ENCODE measurements at places on chromosomes 6 and 20.

GRCh38 chr20:62350098-62350628 lies 16.9 kb downstream of the LAMA5 start:
- no peak for DNase-seq

DNA sequence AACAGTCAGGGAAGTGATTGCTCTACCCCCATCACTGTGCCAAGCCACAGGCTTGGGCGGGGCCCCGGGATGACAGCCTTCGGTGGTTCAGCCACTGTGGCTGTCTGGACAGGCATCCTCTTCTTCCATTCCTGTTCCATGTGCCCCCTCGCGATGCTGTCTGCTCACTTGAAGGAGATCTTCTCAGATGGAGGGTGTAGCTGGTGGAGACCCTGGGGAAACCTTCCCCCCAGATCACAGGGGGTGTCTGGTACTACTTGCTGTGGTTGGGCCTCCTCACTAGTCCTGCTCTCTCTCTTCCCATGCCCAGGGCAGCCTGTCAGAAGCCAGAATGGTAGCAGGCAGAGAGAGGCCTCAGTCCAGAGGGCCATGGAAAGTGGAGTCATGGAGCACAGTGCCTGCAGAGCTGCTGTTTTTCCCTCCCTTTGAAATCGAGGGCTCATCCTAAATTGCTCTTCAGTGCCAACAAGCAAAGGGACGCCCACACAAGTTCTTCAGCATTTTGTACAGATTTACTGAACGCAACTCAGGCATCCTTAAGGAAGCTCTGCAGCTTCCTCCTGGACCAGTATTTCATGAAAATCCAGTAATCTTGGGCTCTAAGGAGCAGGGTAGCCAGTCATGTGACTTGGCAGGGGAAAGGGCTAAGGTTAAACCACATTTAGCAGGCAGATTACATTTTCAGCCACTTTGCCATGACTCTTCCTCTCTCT lies 326.6 kb downstream of the ZFAND3 start:
- DNase-seq: no peak

GRCh38 chr6:63516186-63516944 lies 55.9 kb upstream of the LOC128125822 start:
- DNase-seq: no peak

DNA sequence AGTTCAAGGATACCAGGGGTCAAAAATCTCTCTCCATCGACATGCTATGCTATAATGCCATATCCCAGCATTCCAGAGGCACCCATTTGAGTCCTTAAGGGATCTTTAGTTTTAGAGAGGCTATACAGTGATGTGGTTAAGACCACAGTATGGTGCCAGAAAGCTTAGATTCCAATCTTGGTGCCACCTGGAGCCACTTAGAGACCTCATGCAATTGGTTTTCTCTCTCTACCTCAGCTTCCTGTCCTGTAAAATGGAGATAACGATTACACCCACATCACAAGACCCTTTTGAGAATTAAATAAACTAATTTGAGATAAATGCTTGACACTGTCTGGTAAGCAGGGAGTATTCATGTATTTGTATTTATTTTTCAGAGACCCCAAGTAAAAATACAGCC lies 39.0 kb downstream of the PLAGL1 start:
- DNase-seq: no peak

DNA sequence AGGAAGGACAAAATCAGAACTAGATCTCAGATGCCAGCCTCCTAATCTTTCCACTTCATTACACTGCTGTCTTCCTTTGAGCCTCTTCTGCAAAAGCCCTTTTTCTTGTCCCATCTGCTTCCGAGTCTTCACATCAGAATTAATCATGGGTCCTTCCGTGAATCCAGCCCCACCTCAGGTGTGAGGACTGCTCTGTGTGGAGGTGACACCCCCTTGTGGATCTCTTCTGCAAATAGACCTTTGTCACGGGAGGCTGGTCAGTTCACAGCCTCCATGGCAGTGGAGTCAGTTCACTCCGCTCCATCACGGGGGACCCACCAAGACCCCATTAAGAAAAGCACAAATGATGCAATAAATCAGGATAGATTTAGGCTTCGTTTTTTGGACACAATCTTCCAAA lies 171.1 kb downstream of the ADAT2 start:
- DNase-seq: no peak

DNA sequence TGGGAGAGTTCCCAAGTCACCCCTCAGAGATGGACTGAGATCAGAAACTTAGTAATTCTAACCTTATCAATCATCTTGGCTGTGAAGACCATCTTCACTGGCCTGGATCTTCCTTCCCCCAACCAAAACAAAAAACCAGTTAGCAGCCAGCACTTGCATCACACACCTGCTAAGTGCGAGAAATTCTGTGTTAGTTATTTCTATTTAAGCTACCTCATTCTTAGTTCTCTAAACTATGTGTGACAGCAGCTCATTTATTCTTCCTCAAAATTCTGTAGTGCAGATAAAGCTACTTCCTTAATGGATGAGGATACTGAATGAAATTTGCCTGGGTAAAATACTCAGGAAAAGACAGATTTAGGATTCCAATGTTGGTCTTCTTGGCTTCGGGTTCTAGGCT lies 18.2 kb upstream of the TAGAP start:
- DNase-seq: no peak

DNA sequence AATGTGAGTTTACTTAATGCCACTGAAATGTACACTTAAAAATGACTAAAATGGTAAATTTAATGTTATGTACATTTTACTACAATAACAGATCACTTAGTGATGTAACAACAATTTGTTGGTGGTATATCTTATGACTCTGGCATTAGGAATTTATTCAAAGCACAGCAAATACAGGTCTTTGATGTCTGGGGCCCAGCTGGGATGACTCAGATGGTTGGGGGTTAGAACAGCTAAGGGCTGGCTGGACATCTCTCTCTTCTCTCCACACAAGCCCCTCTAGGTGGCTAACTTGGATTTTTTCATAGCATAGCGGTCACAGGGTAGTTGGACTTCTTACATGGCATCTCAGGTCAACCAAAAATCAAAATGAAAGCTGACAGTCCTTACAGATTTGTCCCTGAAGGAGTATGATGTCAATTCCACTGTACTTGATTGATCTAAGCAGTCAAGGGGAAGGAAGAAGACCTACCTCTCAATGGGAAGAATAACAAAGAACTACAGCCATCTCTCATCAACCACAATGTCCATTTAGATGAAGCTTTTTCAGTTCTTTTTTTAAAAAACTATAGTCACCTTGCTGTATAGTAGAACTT lies 37.5 kb upstream of the LCA5 start:
- no peak for DNase-seq

- DNase-seq: no peak
These were observed 69.0 kb upstream of the CITED2 start for GRCh38 chr6:139443231-139444112.

GRCh38 chr20:9323622-9324021 lies 190.8 kb upstream of the LAMP5 start:
- DNase-seq: no peak

GRCh38 chr6:137512757-137513605 lies 18.8 kb upstream of the OLIG3 start:
- DNase-seq: no peak

DNA sequence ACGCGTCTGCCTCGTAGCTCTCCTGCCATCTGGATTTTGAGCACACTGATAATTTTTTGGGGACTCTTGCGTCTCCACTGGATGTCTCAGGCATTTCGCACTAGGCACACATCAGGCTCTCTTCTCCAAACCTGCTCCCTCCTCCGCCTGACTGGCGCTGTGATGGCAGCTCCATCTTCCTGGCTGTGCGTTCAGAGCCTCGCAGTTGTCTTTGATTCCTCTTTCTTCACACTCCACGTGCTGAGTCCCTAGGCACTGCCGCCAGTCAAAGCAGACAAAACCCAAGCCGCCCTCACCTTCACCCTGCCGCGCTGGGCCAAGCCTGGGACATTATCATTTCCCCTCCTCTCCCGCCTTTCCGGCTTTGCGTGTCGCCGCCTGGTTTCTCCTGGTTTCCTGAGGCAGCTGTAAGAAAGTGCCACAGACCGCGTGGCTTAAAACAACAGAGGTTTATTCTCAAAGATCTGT lies 778 bp downstream of the PSMG4 start:
- DNase-seq: no peak

Data from stimulated activated CD8-positive, alpha-beta memory T cell treated with anti-CD3 and anti-CD28 coated beads, Interleukin-12 subunit alpha, Interleukin-12 subunit beta, amount 100 ng/mL, for 1 hour (primary cell).